MG63 (cell line): ENCODE measurements at places on chromosomes 5 and 9.

GRCh38 chr9:74748966-74749365, 138.8 kb downstream of the TRPM6 start:
- no peak for DNase-seq

GRCh38 chr5:45038366-45038987, 229.7 kb downstream of the MRPS30 start:
- no peak for DNase-seq

- DNase-seq: peak; percentile 90
Measured at GRCh38 chr9:88746029-88746742, 211.2 kb downstream of the NXNL2 start.

DNA sequence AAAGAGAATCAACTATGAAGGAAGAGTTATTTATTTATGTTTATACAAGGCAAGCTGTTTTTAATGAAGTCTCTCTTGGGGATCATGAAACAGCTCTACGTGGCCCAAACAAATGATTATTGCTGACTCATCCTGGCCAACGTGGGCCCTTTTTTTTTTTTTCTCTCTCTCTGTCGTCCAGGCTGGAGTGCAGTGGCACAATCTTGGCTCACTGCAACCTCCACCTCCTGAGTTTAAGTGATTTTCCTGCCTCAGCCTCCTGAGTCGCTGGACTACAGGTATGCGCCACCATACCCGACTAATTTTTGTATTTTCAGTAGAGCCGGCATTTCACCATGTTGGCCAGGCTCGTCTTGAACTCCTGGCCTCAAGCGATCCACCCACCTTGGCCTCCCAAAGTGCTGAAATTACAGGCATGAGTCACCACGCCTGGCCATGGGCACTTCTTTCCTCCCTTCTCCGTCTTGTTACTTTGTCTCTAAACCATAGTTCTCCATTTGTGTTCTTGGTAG, 98.3 kb downstream of the BASP1 start:
- DNase-seq: peak; percentile 75

DNA sequence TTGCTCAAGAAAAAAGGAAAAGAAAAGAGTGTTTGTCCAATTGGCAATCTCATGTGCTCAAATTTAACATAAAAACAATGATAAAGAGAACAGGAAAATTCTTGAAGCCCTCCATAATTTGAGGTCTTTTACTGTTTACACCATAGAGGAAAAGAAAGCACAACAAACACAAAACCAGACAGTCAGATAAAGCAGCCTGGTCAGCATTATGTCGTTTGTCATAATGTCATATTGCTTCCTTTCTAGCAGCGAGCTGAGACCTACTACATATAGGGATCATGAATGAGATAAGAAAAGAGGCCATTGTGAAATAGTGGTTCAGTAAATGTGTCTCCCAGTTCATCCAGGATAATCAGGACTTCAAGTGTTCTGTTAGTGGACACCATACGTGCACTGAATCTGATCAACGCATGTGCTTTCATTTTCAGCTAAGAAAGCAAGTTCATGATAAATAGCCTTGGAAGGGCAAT, 64.7 kb upstream of the SELENOP start:
- no peak for DNase-seq

- no peak for DNase-seq
Measured at GRCh38 chr5:159322180-159322579, 8.1 kb downstream of the IL12B start.

GRCh38 chr5:142309747-142310318, 15.0 kb downstream of the SPRY4 start:
- DNase-seq: no peak

- no peak for DNase-seq
Measured at GRCh38 chr9:84779883-84780282, 110.4 kb downstream of the NTRK2 start.

DNA sequence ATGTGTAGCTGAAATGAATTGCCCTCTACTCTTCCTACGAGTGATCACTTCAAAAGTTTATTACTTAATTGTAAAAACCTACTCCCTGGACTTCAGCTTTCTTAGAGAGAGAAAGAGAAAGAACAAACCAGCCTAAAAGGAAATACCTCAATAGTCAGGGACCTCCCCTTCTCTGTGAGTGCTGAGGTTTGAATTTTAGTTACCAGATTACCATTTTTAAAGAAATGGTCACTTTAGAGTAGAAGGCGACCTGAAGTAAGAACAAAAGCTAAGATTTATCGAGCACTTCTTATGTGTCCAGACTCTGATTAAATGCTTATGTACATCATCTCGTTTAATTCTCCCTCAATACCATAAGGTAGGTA, 11.3 kb downstream of the RAPGEF1 start:
- DNase-seq: no peak

- peak; percentile 70 for DNase-seq
Measured at GRCh38 chr5:34742061-34742460, 85.9 kb downstream of the RAI14 start.

- no peak for DNase-seq
Measured at GRCh38 chr5:160887780-160888179, 35.8 kb upstream of the ATP10B start.

DNA sequence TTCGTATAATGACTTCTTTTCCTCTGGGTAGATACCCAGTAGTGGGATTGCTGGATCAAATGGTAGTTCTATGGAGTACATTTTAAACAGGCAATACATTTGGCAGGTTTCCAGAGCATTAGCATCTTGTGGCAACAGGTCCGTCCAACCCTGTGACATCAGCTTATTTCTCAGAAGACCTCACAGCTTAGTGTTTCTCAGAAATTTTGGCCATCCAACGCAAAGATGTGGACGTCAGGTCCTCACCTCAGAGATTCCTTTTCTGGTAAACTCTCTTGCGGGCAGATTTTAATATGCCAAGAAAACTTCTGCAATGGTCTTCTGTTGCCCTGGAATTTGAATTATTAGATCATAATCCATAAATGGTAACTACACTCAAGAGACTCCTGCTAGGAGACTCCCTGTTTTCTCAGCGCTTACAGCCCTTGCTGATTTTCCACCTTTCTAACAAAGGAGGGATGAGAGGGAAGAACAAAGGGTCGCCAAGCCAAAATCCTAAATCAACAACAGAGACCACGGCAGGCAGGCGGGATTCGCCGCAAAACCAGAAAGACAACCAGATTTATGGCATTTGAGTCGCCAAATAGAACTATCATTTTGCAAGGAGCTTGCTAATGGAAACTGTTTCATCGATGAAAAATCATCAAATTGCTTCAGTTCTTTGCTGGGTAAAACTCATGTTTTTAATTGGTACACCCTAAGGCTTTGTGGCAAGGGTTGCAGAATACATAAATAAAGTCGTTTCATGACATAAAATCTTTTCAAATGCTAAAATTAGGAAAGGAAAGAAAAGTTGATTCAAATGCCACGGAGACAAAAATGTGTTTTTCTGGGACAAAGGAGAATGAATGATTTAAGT, 34.1 kb upstream of the PLPP1 start:
- DNase-seq: no peak

DNA sequence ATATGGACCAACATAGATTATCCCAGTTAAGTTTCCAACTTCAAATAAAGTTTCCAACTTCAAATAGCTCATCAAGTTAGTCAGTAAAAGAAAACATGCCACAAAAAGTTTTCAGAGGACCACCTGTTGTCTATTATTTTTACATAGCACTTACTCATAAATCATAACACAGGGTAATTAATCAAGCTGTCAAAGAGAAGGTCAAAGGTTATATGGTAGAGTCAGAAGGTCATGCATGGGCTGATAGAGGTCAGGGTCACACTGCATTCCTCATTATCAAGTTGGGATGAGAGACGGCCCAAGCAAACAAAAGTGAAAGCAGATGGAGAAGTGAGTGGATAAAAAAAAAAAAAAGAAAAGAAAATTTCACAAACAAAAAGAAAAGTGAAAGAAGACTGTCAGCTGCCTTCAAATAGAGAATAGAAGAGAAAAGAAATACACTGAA, 145.5 kb upstream of the POU5F2 start:
- no peak for DNase-seq

DNA sequence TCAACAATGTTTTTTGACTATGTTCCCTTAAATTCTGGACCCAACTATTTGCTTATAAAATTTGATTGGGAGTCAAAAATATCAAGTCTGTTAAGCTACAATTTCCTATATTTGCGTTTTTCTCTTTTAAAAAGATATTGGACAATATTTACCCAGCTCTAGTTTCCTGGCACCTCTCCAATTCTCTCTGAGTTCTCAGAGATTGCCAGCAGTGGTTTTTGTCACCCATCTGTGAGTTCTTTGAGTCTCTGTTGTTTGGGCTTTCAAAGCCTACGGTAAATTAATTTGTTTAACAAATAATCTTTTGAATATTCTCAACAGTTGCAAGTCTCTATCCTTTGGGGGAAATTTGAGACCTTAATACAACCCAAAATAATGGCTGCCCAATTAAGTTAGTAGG, 174.2 kb upstream of the PUM3 start:
- DNase-seq: no peak

DNA sequence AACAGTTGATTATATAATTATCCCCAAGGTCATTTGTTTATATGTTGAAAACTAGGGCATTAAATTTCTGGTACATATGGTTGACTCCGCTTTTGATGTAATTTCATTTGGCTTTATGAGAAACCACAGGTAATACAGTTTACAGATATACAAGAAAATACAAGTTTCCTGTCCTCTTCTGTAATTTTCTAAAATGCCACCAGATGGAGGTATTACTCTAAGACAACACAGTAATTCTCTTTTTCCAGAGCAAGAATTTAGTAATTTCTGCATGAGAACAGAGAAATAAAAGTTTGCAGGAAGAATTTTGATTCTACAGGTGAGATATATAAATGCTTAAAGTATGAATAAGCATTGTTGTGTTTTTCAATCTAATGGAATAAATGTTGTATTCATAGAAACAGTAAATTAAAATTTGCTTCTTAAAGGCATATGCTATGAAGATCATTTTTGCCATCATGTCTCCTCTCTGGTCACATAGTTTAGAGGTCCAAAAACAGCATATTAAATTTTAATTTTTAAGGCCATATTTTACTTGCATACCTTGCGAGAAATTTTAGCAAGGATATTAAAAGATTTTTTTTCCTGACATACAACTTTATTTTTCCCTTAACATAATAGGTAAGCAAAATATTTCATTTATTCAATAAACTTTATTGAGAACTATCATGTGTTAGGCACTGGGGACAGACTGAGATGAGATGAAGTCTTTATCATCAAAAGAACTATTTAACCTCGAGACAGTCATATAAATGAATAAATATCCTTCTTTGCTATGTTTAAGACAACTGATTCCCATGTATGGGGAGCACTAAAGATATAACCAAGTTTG, 22.7 kb downstream of the CHD1 start:
- DNase-seq: no peak

- no peak for DNase-seq
Measured at GRCh38 chr9:89639961-89640360, 35.1 kb downstream of the GADD45G start.

GRCh38 chr5:60208716-60209115, 315.2 kb upstream of the PDE4D start:
- no peak for DNase-seq

DNA sequence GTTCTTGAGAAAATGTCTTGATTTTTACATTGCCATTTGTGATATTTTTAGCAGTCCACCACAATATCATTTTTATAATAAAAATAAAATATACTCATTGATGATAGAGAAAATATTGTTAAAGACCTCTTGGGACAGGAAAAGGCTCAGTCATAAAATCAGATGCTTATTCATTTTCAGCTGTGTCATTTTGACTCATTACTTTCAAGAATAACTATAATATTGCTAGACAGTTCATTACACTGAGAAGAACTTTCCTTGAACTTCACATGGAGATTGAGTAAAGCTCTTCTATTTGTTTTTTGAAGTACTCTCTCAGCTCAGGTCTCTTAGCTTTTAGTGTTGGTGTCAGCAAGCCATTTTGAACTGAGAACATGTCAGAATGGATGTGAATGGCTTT, 8.5 kb upstream of the MEIKIN start:
- DNase-seq: no peak

- DNase-seq: no peak
Measured at GRCh38 chr9:8782237-8782636, 982.7 kb upstream of the DMAC1 start.
